ENCODE measurements at places on chromosomes 16 and 17.

GRCh38 chr16:69563605-69564580, 1.9 kb upstream of the NFAT5 start:
- peak; percentile 22 for DNase-seq

DNA sequence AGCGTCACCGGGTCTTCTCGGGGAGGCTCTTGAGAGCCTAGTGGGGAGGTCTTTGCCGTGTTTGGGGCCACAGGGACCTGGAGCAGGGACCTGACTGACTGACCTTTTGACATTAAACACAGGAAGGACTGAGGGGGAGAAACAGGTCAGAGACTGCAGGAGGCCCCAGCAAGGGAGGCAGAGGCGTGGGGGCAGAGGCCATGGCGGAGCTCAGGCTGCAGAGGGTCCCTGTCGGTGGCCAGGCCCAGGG, 41.6 kb upstream of the GSE1 start:
- no peak for DNase-seq

- DNase-seq: no peak
Measured at GRCh38 chr16:57823836-57824235, 21.5 kb upstream of the KIFC3 start.

DNA sequence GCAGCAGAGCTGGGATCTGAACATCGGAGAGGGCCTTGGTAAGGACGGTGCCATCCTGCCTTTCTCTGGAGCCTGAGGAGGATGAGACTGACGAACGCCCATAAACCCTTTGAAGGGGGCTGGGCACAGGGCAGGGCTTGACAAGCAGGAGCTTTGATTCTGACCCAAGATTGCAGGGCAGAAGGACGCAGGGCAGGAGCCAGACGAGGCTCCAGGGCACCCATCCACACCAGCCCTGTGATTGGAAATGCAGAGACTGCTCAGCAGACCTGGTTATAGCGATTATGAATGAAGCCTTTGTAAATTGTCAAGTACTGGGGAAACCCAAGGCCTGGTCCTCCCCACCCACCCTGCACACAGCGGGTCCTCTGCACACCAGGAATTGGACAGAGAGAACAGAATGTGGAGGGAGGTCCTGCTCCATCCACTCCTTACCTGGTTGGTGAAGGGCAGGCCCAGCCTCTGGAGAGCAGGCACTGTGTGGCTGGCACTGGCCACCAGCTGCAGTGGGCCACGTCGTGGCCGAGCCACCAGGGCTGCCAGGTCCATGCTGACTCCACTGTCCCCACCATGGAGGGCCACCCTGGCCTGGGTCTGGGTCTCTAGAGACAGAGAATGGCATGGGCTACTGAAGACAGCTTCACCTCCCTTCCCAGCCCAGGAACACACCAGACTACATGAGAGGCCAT, 68.8 kb downstream of the RMI2 start:
- no peak for DNase-seq

- no peak for DNase-seq
Measured at GRCh38 chr17:16937431-16937830, 34.5 kb downstream of the TNFRSF13B start.

DNA sequence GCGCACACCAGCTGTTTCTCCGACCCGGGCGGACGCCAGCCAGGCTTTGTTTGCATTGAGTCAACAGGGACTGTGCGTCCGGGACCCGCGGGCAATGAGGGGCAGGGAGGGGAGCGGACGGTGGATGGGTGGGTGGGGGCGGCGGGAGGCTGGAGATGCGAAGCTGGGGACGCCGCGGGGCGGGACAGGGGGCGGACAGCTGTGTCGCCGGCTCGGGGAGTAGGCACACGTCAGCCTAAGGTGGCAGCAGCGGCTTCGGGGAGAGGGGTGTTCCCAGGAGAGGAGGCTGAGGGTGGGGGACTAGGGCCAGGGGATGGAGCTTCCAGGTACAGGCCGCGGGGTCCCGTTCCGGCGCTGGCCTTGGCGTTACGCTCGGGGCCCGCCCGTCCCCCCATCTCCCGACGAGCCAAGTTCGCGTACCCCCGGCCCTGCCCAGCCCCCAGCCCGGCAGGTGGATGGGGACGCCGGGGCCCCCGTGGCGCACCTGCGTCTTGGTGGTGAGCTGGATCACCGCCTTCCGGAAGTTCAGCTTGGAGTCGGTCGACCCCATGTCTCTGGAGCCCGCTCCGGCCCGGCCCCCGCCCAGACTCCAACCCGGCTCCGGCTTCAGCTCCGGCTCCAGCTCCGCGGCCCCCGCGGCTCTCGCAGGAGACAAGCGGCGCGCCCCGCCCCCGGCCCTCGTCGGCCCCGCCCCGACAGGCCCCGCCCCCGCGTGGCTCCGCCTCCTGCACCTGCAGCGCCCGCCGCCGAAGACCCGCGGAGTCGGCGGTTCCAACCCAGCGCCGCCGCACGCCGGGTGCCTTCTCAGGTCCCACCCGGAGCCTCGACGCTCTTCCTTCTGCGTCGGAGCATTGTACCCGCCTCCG, at the start of gene HID1:
Gene HID1, minus strand, starts transcription at position 653 of the 866 bp plus-strand sequence. Its CDS starts 103 bp downstream, at position 550.
- peak; percentile 78 for DNase-seq

DNA sequence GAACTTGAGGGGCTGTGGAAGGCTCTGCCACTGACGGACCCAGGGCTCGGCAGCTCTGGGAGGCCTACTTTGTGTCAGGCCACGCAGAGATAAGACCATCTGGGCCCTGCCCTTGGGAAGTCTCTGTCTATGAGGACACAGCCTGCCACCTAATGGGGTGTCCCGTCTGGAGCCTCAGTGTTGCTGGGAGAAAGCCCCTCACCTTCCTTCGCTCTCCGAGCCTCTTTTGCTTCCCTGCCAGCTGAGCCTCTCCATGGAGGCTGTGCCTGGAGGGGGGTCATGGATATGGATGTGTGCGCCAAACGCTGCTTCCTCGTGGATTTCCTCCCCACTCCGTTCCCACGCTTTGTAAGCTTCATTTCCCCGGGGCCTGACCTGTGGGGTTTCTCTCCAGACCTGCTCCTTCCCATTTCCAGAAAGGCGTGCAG, 228.8 kb downstream of the SEC14L1 start:
- no peak for DNase-seq

GRCh38 chr17:48563385-48563838, 14.7 kb downstream of the HOXB4 start:
- DNase-seq: no peak

DNA sequence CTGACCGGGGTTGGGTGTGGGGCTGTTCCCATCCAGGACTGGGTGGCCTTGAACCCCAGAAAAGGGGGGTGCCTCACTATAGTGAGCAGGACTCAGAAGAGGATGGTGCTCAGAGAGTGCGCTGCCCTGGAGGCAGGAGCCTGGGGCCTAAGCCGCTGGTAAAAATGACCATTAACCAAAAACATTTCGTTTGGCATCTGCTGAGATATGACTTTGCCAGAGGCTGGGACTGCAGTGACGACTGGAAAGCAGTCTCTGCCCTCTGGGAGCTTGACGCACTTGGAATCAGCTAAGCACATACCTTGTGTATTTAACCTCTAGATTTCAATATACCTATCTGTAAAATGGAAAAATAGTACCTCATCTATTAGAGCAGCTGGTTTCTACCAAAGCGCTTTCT, 7.2 kb upstream of the CRHR1 start:
- no peak for DNase-seq

- no peak for DNase-seq
Measured at GRCh38 chr17:17487998-17488397, 8.2 kb downstream of the RASD1 start.

DNA sequence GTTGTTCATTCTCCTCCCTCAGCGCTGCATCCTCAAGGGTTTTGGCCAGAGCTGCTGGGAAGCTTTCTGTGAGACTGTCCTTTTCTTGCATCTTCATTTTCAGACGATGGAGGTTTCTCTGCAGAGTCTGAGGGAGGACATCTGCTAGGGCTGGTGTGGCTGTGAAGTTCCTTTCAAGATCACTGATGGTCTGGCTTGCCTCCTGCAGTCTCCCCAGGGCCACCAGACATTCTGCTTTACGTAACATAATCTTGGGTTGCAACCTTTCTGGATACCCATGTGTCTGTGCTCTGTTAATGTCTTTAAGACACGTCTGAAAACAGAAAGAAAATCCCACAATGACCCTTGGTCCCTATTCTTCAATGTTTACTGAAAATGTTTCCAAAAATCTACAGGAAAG, 29.0 kb downstream of the SMYD4 start:
- no peak for DNase-seq

DNA sequence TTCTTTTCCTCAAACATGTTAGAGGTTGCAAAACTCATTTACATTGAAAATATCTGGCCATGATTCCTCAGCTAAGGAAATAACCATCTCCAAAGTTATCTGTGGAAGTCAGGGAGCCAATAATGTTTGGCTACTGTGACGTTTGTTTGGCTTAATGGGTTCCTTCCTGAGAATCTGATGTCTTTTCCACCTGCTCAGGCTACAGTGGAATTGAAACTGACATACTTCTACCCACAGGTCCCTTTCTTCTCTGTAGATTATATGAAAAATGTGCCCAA, 221.1 kb upstream of the XYLT1 start:
- no peak for DNase-seq

- DNase-seq: no peak
Measured at GRCh38 chr17:1758807-1759206, 3.1 kb upstream of the SERPINF1 start.

GRCh38 chr16:24288516-24288915, 32.4 kb downstream of the CACNG3 start:
- DNase-seq: no peak

DNA sequence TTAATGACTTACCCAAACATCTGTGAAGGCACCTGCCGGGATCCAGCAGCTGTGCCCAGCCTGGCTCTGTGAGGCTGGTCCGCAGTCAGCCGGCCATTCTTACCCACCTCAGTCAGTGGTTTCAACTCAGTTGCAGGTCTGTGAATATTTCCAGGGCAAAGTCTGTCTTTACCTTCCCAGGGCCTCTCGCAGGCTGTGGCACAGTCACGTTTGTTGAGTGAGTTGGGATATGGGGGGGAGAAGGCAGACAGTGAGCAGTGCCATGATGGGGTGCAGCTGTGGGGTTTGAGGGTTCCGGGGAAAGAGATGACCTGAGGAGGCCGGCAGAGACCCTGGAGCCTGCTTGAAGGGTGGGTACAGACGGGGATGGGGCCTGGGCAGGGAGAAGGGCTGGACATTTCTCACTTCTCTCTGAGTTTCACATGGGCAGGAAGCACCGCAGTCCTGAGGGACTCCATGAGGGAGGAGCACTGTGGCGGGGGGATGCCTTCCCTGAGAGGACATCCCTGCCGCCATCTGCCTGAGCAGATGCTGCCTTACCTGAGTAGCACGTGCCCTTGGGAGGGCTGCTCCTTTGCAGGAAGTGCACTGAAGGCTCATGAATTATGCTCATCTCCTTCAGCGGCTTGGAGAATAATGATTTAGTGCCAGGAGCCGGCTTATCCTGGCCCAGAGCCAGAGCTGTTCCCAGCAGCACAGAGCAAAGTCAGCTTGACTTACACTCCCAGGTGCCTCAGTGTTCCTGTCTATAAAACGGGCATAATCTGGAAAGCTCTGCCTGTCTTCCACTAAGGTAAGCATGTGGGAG, 48.1 kb downstream of the KSR1 start:
- no peak for DNase-seq

GRCh38 chr17:78992542-78993212, 13.0 kb upstream of the LGALS3BP start:
- DNase-seq: no peak

DNA sequence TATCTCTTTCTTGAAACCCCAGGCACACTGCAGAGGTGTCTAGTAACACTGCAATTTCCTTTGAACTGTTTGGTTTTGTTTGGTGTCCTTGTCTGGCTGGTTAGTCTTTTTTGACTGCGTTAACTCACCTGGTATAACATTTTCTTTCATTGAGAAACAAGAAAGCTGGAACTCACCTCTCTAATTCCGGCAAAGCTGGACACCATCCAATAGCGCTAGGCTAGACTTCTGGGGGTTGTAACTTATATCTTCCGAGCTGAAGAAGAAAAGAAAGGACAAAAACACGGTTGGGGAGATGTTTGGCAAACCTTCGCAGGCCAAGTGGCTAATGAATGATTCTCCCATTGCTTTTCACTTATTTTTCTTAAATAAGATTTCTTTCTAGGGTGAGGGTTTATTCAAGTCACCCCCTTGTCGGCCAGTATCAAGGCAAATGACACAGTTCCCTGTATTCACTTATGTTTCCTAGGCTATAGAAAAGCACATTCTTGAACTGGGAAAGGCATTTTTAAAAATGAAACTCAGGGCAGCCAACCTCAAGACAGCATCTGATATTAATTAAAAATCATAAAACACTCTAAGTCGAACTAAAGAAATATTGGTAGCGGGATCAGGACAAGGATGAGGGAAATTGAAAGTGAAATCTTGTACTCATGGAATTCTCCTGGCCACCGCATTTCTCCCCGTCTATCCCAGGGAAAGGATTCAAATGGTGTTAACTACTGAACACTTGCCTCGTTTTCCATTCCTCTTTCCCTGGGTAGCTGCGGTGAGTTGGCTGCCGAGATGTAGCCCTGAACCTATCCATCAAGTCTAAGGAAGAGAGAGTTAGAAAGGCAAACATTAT, 95.9 kb upstream of the ZFHX3 start:
- DNase-seq: no peak

- DNase-seq: no peak
Measured at GRCh38 chr17:80882926-80883685, 108.5 kb upstream of the CHMP6 start.

- DNase-seq: no peak
Measured at GRCh38 chr16:50651835-50652438, 29.2 kb downstream of the SNX20 start.

GRCh38 chr17:6667516-6667915, 16.0 kb downstream of the C17orf100 start:
- DNase-seq: no peak

GRCh38 chr17:37490638-37491614, 1.2 kb downstream of the DUSP14 start:
- no peak for DNase-seq

- no peak for DNase-seq
Measured at GRCh38 chr17:81705518-81706231, 2.5 kb downstream of the MRPL12 start.

- DNase-seq: no peak
Measured at GRCh38 chr17:44492706-44493272, 10.4 kb downstream of the GPATCH8 start.

- no peak for DNase-seq
Measured at GRCh38 chr17:21249920-21250703, 3.1 kb downstream of the NATD1 start.

DNA sequence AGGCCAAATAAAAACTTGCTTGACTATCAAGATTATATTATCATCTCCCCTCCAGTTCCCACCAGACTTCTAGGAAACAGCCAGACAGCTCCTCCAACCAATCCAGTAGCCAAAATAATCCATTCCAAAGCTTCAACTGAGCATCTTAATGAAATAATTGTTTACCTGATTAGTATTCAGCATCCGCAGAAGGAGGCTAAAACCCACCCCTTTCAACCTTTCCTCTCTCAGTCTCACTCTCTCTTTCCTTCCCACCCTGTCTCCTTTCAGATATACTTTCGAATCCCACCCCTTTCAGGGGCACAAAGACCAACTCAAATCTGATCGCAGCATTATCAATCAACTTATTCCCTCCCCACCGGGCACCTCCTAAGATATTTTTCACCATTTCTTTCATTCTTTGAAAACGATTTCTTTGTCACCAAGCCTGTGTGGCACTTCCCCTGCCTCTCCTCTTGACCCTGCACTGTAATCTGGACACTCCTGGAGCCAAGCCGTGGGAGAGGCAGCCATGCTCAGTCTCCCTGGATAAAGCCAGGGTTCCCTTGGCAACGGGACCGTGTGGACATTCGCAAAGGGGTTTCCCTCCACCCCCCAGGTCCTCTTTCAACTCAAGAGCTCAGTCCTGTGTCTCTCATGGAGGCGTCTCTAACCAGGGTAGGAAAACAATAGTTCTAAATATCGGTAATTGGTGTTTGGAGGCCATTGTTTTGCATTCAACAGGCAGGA, at the start of gene ANKFN1:
Gene ANKFN1, plus strand, starts transcription at position 602 of the 729 bp plus-strand sequence. CDS start 59,193 bp downstream, outside the sequence.
- DNase-seq: no peak

GRCh38 chr16:68823401-68824135, 19.8 kb upstream of the TANGO6 start:
- no peak for DNase-seq
